ENCODE measurements at places on chromosomes 3 and 15.

GRCh38 chr15:42069496-42070278 is 24.7 kb downstream of the PLA2G4D start:
- no peak for DNase-seq

- DNase-seq, result no peak
These were observed 228.7 kb upstream of the RASGRP1 start for GRCh38 chr15:38793206-38793810.

DNA sequence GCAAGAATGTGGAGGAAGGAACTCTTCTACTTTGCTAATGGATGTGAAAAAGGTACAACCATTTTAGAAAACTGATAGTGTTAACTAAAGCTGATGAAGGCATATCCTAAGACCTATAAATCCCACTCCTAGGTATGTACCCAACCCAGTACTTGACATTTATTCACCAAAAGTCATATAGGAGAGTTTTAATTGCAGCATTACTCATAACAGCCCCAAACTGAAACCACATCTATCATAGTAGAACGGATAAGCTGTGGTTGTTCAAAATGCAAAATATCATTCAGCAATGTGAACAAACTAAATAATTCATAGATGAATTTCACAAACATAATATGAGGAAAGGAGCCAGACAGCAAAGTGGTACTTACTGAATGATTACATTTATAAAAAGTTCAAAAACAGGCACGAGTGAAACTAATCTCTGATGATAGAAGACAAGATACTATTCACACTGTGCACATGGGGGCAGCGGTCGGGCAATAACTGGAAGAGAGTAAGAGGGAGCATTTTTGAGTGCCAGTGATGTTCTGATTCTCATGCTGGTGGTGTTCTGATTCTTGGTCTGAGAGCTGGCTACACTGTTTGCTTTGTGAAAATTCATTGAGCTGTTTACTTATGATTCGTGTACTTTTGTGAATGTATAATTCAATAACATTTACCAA is 34.3 kb downstream of the GOLIM4 start:
- peak; percentile 36 for DNase-seq

- DNase-seq, result peak; percentile 89
These were observed 90.2 kb upstream of the KLF13 start for GRCh38 chr15:31236184-31237042.

DNA sequence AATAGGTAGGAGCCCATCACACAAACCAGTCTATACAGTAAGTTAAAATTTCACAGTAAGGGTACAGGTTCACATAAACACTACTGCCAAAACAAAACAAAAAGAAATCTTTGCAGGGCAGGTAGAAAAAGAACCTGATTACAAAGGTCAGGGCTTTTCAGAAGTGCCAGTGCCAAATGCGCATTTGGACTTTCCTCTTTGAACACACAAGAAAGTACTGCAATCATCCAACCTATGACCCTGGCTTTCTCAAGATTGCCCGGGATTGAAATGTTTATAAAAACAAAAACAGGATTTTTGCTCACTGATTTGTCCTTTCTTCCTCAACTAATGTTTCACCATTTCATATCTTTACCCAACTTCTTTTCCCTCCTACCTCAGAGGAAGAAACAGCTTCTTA is 47.4 kb downstream of the CBLB start:
- DNase-seq, result no peak

DNA sequence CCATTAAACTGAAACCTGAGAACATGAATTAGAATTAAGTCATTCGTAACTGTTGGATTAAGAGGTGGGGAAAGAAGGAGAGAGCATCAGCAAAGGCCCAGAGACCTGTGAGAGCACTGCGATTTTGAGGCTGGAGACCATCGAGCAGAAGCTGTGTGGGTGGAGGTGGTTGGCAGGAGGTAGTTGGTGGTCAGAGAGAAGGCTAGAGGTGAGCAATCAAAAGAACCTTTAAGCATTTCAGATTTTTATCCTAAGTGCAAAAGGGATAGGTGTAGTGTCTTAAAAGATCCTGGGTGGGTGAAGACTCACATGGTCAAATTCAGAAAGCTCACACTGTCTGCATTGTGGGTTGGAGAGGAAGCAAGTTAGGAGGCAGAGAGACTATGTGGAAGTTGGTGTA is 65.1 kb upstream of the TEX264 start:
- no peak for DNase-seq

- no peak for DNase-seq
These were observed 908.3 kb downstream of the CADM2 start for GRCh38 chr3:85867072-85867471.

- peak; percentile 80 for DNase-seq
These were observed 37.9 kb downstream of the TNK2 start for GRCh38 chr3:195870442-195870841.

DNA sequence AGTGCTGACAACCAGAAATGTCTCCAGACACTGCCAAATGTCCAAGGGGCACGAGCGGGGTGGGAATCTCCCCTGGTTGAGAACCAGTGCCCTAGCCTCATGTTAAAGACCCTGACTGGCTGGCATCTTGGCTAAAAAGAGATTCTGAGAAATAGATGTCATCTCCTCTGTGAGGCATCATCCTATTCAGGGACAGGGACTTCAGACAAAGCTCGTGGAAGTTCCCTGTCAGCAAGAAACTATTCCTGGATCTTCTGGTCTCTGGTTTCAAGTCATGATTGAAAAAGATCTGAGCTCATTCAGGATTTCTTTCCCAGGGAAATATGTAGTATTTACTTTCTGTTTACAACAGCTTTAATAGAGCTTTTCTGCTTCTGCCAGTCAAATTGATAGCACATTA is 10.8 kb downstream of the WDR5B start:
- no peak for DNase-seq

DNA sequence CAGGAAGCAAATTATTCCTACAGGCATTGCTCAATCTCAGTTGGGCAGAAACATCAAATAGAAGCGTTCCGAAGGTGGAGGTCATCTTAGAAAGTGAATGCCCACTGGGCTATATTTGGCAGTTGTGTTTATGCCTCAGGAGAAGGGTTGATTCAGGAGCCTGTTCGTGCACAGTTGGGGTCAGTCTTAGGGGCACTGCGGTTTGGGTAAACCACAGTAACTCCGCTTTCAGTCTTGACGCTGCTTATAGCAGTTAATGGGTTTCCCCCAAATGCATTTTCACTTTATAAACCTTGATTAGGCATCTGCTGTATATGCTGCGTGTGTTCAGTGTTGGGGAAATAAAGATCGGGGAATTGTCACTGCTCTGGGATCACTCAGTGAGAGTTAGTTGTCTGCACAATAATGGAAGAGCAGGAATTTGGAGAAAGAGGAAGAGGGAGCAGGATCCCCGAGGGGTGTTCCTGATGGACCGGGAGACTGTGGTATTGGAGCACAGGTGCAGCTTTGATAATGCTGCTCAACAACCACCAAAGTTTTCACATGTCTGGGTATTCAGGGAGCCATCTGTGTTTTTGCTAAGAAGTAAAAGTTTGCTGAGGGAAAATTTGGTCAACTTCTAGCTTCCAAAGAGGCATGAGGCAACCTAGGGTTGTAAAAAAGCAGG is 124.3 kb upstream of the EIF1B start:
- no peak for DNase-seq

DNA sequence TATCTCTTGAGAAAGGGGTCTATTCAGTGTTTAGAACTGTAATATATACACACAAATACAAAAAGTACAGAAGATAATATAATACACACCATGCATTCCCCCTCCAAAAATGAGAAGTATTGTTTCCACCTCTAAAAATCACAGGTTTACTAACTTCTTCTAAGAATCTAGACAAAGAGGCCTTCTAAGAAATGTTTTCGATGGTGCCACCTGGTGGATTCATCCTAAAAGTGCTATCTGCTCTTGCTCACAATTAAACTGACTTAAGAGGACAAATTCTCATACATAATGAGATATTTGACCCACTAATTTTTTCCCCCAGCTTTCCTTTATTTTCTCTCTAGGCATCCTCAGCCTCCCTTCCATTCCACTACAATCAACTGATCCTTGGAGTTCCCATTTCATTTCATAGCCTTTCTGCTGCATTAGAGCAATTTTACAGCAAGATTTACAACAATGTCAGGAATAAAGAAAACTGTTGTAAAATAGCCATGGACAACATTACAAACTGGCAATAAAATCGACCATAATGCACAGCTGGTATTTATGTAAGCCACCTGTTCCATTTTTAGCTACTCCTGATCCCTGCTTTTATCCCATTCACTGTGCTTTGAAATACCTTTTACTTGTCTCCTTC is 124.6 kb downstream of the ARRDC4 start:
- DNase-seq, result peak; percentile 46

GRCh38 chr3:100103558-100104441 is 10.5 kb downstream of the FILIP1L start:
- DNase-seq, result peak; percentile 84

GRCh38 chr3:55792009-55792408 is 304.9 kb upstream of the WNT5A start:
- no peak for DNase-seq

DNA sequence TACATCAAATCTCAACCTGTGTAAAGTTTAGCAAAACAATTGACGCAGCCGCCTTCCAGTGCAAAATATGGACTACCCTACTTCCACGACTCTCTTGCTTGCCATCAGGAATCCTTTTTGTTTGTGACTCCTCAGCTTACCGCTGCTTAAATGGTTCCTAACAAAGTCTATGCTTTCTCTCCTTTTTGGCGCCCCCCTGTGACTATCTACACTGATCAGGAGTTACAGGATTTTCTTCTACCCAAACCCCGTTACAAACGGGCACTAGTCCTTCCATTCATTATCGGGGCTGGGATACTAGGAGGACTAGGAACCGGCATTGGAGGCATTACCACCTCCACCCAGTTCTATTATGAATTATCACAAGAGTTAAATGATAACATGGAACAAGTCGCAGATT is 184.0 kb downstream of the IGSF11 start:
- no peak for DNase-seq

- DNase-seq, result no peak
These were observed 46.5 kb downstream of the EPHA6 start for GRCh38 chr3:96860882-96861281.
